Left lobe of liver (tissue), 2 donors: ENCODE measurements at places on chromosomes 3 and 15. TPM values are rescaled to one million over a fixed set of nuclear protein-coding genes. Genes with fewer than 3 reads are reported as not detected.

The LIPH gene
- 0.58 TPM for total RNA-seq

The SPINT1 gene
- 1.6 TPM for total RNA-seq

The TNK2 gene
- 55.2 TPM for total RNA-seq

The SYNM gene
- total RNA-seq = 3.8 TPM

The SERPINI1 gene
- 0.86 TPM for total RNA-seq

The NISCH gene
- total RNA-seq = 39.3 TPM

GRCh38 chr3:151611419-151611818, 122.3 kb upstream of the AADACL2 start:
- no peak for DNase-seq

DNA sequence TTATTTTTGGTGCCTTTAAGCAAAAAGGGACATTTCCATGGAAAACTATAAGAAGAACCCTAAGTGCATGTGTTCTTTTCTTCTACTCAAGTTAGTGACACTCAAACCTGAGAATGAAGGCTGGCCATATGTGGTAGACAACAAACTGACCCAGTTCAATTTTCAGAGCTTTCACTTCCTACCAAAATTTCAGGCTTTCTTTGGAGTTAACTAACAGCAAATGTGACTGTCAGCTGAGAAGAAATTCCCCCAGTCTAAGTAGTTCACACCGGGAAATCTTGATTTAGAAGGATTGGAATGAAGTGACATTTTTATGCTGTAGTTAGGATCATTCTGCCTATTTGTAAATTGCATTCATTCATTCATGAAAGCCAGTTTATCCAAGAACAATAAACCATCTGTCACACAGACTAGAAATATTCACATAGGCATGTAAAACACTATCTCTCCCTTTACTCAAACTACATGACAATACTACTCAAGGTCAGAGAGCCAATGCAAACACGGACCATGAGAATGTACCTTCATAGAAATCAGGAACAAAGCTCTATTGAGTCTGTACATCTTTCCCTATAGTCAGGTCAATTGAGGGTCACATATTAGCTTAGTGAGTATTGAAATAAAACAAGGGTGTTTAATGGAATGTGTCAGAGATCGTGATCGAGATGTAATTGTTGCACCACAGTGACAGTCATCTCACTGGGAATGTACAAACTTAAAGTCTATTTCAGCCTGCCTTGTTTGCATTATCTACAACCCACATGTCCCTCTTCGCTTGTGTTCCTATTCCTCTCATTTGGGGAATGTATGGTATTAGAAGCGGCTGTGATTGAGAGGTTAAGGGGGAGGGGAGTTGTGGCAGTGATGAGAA, 113.8 kb upstream of the TGFBR2 start:
- no peak for DNase-seq

DNA sequence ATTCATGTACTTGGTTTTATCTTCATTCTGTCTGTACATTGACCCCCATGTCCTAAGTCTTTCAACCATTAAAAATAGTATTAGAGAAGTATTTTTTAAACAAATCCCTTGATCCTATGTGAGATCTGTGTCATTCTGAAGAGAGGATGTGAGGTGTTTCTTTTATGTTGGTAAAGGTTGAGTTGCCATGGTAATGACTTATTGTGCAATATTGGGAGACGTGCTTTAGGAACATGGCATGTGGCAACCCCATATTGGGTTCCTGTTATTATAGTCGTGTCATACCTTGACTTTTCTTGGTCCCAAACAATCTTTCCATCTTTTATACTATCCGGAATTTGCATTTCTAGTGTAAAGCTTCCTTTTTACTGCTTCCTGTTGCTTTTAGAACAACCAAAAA, 203.1 kb downstream of the KCNAB1 start:
- no peak for DNase-seq

GRCh38 chr15:48006031-48006511, 114.7 kb upstream of the SLC24A5 start:
- no peak for DNase-seq

DNA sequence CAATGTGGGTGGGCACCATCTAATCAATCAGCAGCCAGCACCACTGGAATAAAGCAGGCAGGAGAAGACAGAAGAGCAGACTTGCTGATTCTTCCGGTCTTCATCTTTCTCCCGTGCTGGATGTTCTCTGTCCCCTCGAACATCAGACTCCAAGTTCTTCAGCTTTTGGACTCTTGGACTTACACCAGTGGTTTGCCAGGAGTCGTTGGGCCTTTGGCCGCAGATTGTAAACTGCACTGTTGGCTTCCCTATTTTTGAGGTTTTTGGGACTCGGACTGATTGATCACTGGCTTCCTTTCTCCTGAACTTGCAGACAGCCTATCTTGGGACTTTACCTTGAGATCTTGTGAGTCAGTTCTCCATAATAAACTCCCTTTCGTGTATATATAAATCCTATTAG, 292.8 kb downstream of the BCHE start:
- DNase-seq = peak; percentile 49

GRCh38 chr3:76310667-76311066, 525.3 kb upstream of the ZNF717 start:
- no peak for DNase-seq

- no peak for DNase-seq
Observed at GRCh38 chr3:160987982-160988964, 116.9 kb downstream of the B3GALNT1 start.

DNA sequence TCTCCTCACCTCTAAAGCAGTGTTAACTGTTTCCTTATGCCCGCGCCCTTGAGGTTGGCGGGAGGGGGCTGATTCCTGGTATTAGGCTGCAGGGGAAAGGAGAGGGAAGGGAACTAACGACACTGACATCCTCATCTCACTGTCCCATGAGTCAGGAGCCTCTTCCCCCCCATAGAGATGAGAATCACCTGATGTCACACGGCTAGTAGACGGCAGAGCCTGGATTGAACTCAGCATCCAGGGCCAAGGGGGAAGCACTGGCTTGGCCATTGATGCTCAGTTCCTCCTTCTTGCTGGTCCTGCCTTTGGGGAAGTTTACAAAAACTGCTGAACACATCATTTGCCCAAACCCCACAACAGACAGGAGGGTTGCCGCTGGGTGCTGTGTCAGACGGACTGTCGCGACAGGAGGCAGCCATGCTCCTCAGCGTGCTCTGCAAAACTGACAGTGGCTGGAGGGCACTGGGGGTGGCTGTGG, 38.5 kb downstream of the IDH2 start:
- DNase-seq = peak; percentile 50

GRCh38 chr15:56098195-56098863, 104.9 kb upstream of the NEDD4 start:
- no peak for DNase-seq

GRCh38 chr3:36941658-36942057, 3.2 kb downstream of the TRANK1 start:
- no peak for DNase-seq

- no peak for DNase-seq
Observed at GRCh38 chr15:38610748-38611147, 46.1 kb upstream of the RASGRP1 start.

DNA sequence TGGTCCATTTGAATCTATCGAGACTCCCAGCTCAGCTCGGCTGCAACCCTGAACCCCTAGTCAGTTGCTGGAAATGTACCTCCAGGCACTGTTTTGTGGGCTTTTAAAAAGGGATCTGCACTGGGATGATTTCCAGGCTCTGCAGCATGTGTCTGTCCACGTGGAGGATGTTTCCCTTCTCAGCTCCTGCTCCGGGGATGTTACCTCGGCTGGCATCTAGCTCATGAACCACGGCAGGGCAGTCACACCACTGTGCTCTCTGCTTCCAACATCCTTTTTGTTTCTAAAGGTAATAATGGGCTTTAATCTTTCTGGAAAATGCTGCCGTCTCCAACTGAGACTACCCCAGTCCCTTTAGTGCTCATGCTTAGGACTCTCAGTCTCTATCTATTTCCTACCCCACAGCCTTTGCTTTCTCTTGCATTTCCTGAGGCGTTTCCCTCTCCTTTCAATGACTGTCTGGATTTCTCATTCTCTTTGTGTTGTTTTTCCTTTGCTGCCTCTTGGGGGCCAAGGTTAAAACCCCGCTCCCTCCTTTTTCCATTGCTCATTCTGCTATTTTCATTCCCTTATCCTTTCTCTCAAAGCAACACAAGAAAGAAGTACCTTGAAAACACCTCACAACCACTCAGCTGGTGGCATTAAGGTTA, 42.9 kb upstream of the AKAP13 start:
- DNase-seq = no peak

- DNase-seq = no peak
Observed at GRCh38 chr3:126620738-126621137, 34.2 kb downstream of the TXNRD3 start.

DNA sequence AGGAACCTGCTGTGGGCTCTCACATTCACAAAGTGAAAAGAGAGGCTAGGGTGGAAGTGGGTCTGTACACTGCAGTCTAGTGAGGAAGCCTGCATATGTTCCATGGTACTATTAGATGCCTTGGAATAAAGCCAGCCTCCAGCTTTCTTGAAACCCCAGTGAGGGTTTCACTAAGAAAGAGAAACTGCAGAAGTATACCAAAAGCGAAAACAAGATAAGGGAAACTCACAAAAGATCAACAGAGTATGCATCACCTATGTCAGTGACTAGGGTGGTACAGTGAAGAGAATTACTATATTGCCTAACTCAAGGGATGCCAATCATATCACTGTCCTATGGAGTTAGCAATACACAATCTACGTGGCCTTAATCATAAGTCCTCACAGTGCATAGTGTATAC, 212.5 kb upstream of the GADL1 start:
- DNase-seq = no peak

- DNase-seq = no peak
Observed at GRCh38 chr3:79011821-79012529, 755.8 kb downstream of the ROBO1 start.

DNA sequence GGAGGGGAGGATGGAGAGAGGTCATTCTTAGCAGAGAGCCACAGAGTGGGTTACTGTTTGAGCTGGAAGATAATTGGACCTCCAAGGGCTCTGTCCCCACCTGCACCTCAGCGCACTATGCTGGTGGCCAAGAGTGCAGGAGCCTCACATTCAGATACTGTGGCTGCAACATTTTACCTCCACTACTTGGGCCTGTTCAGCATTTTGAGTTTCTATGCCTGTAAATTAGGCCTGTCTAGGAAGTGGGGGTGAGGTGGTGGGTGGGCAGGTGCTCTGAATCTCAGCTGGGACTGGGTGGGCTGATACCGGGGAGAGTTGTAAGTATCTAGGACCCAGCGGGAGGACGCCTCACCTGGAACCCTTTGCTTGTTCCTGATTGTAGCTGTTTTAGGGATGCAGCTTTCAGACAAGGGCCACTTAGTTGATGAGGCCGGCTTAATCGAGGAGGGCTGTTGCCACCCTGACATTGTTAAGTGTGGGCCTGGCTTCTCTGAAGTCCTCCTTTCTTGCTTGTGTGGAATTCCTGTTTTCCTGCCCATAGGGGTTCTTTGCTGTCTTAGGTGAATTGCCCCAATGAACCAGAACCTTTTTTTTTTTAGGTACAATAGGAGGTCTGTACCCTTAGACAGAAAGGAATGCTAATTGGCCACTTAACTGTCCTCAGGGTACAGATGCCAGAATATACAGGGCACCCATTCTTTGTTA, 83.8 kb downstream of the SMAD3 start:
- no peak for DNase-seq

GRCh38 chr15:90271459-90272166, 6.1 kb downstream of the NGRN start:
- no peak for DNase-seq

GRCh38 chr3:70620367-70620766, 307.9 kb upstream of the MDFIC2 start:
- DNase-seq = no peak

DNA sequence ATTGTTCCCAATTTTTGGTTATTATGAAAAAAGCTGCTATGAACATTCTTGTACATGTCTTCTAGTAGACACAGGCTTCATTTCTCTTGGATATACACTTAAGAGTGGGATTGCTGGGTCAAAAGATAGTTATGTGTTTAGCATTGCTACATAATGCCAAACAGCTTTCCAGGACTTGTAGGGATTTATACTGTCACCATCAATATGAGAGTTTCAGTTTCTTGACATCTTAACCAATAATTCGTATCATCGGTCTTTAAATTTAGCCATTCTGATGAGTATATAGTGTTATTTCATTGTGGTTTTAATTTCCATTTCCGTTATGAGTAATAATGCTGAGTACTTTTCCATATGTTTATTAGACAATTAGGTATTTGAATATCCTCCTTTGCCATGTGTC, 190.3 kb upstream of the PFN2 start:
- DNase-seq = no peak

DNA sequence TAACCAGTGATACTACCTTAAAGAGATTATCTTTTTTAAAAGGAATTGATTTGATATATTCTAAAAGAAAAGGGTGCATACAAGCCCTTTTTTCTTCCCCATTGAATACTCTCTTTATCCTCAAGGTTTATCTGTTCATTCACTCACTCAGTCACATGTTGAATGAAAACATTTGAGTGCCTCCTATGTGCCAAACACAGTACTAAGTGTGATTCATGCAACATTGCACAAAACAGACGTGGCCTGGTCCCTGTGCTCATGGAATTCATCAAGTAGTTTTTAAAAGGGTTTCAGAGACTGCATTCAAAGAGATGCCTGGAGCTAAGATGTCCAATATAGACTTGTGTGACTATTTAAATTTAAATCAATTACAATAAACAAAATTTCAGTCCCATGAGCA, 462.2 kb upstream of the MDFIC2 start:
- no peak for DNase-seq

DNA sequence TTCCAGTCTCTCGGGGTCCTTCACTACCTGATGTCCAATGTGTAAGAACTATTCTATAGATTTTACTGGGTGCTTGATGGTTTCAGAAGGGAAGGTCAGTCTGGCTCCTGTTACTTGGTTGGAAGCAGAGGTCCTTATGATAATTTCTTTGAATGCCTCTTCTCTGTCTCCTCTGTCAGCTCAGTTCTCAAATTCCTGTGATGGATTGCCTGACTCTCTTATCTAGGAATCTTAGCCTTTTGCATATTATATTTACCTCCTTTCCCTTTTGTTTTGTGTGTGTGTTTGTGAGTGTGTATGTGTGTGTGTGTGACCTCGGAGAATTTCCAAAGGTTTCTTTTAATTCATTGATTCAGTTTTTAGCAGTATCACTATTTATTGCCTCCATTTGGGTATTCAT, 88.2 kb downstream of the ARNT2 start:
- DNase-seq = no peak

- no peak for DNase-seq
Observed at GRCh38 chr15:35394416-35394815, 151.5 kb downstream of the DPH6 start.

DNA sequence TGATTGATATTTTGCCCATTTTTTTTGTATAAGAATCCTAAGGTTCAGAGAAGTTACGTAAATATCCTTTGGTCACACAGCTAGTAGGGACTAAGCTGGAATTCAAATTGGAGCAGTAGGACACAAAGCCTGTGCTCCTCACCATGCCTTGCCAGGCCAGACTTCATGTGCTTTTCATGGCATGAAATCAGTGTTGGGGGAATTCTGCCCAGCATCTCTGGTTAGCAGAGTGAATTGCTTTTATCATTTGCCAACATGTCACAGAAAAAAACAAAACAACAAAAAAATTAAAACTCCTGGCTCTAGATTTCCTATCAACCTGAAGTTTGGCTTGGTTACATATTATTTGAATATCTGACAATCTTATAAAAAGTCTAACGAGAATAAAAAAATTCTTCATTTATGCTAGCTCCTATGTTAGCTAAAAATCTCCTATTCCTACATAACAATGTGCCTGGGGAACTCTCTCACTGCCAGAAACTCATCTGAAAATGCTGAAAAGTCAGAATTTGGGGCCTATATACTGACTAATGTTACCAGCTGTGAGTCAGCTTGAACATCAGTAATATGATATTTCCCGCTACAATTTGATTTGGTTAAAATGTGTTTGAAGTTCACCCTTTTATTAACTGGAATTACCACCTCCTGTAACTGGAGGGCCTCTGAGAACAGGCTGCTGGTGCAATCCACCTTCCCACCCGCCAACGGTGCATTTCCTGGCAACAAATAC, 141.7 kb downstream of the TIGIT start:
- DNase-seq = no peak
